ENCODE measurements at places on chromosomes 7 and 10. TPM values are rescaled to one million over a fixed set of nuclear protein-coding genes. Genes with fewer than 3 reads are reported as not detected.

The ASIC3 gene
- 6.2 TPM for total RNA-seq

The PPRC1 gene
- total RNA-seq: 32.5 TPM

The ATP6V1F gene
- total RNA-seq: 124 TPM

The IL2RA gene
- 446 TPM for total RNA-seq

The DGKB gene
- total RNA-seq: not detected

The PNLIPRP1 gene
- total RNA-seq: not detected

The MOGAT3 gene
- not detected for total RNA-seq

The TMEM270 gene
- not detected for total RNA-seq

The HOXA7 gene
- not detected for total RNA-seq

The POR gene
- 34.0 TPM for total RNA-seq

The NPSR1 gene
- total RNA-seq: not detected

DNA sequence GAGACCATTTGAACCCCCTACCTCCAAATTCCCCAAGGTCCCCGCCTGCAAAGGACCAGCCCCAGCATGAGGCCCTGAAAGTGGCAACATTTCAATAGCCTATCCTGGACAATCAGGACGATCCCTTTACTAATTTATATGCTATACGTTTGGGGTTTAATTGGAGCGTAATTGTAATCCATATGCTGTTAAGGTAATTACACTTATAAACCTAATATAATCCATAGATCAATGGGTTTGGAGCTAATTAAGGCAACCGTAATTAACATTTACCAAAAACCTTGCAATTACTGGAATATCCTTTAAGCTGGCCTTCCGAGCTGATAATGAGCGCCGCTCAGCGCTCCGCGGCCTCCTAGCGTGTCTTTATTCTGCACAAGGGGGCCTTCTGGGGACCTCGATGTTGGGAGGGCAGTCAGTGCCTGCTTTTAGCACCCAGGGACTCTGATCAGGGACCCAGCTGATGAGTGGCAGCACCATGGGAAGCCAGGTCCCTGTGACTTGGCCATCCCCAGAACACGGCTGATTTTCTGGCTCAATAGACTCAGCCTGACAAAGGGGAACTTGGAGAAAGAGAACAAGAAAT lies 91.2 kb downstream of the LHPP start:
- DNase-seq: no peak

DNA sequence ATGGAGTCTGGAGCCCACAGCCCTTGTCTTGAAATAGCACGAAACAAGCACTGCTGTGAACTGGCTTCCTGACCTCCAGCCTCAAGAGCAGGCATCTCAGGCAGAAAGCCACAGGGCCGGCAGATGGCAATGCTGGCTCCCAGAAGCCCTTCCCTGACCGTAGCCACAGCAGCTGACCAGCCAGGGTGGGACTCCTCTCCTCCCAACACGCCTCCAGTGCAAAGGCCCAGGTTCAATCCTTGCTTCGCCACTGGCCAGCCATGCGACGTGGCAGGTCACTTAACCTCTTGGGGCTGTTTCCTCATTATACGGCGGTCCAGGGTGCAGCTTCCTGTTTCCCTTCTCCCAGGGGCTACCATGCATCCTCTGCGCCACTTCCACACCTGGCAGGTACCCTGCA lies 12.8 kb downstream of the PRKAG2 start:
- no peak for DNase-seq

- DNase-seq: no peak
These were observed 239.6 kb upstream of the ETV1 start for GRCh38 chr7:14229047-14229446.

DNA sequence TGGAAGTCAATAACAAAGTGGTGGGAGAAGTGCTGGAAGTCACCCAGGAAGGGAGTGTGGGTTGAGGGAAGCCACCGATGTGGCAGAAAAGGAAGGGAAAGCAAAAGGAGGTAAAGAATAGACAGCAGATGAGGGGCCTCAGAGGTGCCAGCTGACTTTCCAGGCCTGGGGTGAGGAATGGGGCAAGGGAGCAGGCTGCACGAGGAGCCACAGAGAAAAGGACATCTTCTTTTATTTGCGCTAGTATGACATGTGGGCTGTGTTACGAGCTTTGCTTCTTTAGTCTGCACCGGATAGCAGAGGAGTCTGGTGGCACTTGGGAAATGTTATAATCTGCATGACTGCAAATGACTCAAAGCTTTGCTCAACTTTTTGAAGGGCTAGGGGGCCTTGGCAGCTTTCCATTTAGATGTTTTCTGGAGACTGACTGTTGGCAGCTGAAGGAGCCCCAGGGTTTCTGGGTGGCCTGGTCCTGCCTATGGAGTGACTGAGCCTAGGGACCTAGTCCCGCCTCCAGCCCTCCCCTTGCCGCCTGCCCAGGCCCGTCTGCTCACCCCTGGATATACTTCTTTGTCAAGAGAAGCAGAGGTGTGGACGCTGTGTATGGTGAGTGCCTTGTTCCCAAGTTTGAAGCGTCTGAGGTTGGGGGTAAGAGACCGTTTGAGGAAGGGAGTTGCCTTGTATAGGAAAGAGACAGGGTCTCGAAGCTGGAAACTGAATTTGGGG lies 5.1 kb downstream of the PRXL2A start:
- DNase-seq: no peak

GRCh38 chr7:69764681-69765080 lies 166.4 kb downstream of the AUTS2 start:
- no peak for DNase-seq

GRCh38 chr10:125708971-125709503 lies 10.5 kb upstream of the EDRF1 start:
- DNase-seq: no peak

- no peak for DNase-seq
These were observed 11.8 kb upstream of the ACSL5 start for GRCh38 chr10:112361951-112362751.

GRCh38 chr10:132308587-132309470 lies 1.1 kb upstream of the STK32C start:
- DNase-seq: no peak

DNA sequence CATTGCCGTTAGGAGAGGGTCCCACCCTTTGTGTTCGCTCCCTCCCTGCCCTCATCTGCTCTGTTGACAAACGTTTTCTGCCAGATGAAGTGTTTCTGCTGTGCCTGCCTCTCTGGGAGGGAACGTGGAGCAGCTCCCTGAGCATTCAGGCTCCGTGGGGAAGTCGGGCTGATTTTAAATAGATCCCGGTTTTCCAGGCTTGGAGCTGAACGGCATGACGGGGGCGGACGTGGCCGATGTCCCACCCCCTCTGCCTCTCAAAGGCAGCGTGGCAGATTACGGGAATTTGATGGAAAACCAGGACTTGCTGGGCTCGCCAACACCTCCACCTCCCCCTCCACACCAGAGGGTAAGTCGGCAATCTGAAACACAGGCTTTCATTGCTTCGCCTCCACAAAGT lies 101.9 kb upstream of the NPS start:
- no peak for DNase-seq

- DNase-seq: no peak
These were observed 54.5 kb downstream of the NRP1 start for GRCh38 chr10:33279811-33280602.

GRCh38 chr7:54060643-54061042 lies 481.5 kb upstream of the VSTM2A start:
- DNase-seq: no peak

- no peak for DNase-seq
These were observed 98.9 kb downstream of the ANKRD61 start for GRCh38 chr7:6130007-6130587.

- no peak for DNase-seq
These were observed 117.0 kb downstream of the KBTBD2 start for GRCh38 chr7:32774541-32774951.

- DNase-seq: no peak
These were observed 212.7 kb downstream of the HERPUD2 start for GRCh38 chr7:35482231-35482630.

DNA sequence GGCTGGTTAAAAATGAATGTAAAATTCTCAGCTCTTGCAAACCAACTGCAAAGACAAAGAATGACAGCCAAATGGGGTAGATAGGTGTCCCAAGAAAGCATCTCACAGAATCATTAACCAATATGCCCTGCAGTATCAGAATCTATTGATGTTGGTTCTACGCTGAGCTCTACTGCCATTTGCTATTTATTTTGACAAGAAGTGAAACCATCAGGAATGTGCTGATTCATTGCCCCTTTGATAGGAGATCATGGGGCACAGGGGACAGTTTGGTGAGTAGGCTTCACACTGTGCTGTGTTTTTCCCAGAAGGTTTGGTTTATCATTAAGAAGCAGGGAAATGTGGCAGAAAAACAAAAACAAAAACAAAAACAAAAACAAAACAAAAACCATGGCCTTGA lies 19.4 kb upstream of the CDC14C start:
- DNase-seq: no peak

- DNase-seq: no peak
These were observed 115.7 kb upstream of the NANOS1 start for GRCh38 chr10:118913825-118914224.

GRCh38 chr7:22052674-22053365 lies 107.1 kb upstream of the CDCA7L start:
- DNase-seq: no peak

- no peak for DNase-seq
These were observed 21.6 kb upstream of the PPA1 start for GRCh38 chr10:70254778-70255328.

- no peak for DNase-seq
These were observed 29.0 kb downstream of the MRPL32 start for GRCh38 chr7:42961170-42961569.

DNA sequence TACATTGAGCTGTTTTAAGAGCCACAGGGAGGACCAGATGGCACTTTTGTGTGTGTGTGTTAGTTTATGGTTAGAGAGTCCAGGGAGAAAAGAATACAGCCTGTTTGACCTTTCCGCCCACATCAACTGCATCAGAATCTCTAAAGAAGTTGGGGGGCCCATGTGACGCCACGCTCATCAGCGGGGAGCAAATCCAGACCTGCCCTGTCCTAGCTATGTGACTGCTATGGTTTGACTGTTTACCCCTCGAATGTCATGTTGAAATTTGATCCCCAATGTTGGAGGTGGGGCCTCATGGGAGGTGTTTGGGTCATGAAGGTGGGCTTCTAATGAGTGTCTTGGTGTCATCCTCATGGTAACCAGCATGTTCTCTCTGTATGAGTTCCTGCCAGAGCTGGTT lies 128.0 kb downstream of the ADRA2A start:
- DNase-seq: no peak

DNA sequence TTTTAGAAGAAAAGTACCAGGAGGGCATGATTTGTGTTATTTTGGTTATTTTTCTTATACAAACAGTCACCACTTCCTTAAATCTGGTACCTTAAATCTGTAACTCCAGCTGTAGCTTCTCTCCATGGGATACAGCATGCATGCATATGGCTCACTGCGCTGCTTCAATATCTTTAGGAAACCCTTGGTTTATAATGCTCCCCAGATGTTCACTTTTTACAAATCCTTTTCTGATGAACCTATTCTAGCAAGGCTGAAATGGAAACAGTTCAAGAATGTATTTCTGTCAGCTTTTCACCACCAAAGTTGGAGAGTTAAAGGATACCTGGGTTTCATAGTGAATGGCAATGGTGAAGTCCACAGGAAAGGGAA lies 50.9 kb downstream of the LAMB4 start:
- no peak for DNase-seq
